ENCODE measurements at places on chromosomes 13 and 19.
A peak's percentile ranks its signal among the peaks of the same experiment; 100 is the strongest.

- no peak for DNase-seq
Observed at GRCh38 chr13:28257305-28257704, 119.0 kb downstream of the PAN3 start.

GRCh38 chr19:5192568-5192967, 148.0 kb downstream of the PTPRS start:
- DNase-seq, result no peak

DNA sequence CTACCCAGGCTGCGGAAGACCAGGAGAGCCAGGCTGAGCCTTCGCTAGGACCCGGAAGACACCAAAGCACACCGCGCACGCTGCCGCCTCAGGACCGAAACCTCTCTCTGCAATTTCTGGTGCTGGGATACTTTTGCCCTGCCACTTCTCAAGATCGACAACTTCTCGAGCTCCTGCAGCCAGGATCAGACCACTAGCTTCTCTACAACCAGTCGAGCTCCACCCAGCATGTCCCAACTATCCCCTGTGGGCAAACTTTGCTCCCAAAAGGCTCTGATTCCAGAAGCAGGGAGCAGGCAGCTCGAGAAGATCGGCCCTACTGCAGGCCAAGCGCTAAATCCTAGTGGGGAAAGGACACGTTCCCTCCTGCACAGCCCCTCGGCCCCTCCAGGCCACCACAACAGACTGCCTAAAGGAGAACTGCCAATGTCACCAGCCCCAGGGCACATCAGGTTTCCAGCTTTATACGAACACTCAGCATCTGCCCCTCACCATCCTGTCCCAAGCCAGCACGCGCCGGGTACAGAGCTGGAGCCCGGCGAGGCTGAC, 979 bp downstream of the AKAP8 start:
- peak; percentile 38 for DNase-seq

DNA sequence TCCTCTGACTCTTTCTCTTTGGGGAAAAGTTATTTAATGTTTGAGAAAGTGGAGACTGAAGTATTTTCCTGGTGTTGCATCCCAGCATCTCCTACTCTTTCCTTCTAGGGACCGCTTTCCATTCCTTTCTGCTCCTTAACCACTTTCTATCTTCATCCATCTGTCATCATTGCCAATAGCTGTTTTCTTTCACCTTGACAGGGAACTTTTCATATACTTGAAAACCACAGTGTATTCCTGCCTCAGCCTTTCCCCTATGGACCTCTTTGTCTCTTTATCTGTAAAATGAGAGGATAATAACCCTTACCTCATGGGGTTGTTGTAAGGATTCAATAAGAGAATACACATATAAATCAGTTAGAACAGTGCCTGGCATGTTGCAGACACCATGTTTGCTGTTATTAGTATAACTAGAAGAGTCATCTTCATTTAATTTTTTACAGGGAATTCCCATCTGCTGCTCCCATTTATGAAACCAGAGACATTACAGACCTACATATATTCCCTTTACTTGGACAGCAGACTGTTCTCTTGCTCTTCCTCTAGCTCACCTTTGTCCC, 31.8 kb downstream of the LCP1 start:
- DNase-seq, result no peak

DNA sequence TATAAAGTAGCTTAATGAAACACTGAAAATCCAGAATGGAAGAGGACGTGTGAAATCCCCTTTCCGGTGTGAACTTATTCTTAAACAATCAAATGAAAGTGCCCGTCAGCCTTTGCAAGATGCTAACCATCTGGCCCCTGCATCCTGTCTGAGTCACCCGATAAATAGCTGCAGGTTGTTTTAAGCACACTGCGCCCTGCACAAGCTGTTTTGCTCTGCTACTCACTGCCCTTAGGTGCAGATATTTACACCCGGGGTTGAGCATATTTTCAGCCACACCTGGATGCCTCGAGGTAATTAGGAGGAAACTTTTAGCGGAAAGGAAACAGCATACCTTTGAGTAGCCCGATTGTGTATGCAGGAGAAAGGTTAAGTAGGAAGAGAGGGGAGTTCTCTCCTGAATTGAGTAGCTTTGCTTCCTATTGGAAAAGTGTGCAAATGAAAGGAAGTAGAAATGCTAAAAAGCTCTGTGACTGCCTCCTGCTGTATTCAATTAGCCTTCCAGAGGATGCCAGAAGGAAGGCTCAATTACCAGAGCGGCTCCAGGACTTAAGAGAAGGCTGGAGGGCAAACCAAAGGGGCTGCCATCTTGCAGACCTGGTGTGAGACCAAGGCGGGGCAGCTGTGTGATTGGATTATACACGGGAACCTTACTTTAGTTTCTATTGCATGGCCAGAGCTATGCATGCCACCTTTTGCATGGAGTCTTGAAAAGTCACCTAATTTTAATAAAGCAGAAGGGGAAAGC, 42.5 kb downstream of the IRS2 start:
- DNase-seq, result no peak

GRCh38 chr13:78598116-78598781, 5.1 kb downstream of the POU4F1 start:
- DNase-seq, result no peak

DNA sequence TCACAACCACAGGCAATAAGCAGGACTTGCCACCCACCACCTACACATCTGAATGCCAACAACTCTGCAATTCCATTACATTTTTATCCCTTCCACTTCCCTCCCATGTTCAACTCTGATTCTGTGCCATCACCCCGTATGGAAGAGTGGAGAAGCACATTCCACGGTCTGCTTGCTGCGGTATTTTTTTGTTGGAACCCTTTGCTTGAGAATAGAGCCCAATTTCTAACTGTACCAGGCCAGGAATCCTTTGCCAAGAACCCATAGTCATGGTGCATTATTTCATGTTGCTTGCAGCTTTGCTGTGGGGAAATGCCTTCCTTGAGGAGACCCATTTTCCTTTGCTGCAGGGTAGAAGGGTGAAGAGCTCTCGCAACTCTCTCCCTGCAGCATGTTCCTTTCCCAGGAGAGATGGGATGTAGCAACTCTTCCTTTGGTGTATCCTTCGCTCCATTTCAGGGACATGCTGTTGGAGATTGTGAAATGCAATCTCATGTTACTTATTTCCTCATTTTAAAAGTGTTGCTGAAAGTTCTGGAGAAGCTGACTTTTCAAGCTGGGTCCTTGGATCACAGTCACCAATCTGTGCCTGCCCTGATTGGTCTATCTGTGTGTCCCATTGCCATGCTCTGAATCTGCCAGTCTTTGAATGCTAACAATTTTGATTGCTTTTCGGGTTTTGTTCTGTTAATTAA, 69.8 kb upstream of the STARD13 start:
- no peak for DNase-seq

DNA sequence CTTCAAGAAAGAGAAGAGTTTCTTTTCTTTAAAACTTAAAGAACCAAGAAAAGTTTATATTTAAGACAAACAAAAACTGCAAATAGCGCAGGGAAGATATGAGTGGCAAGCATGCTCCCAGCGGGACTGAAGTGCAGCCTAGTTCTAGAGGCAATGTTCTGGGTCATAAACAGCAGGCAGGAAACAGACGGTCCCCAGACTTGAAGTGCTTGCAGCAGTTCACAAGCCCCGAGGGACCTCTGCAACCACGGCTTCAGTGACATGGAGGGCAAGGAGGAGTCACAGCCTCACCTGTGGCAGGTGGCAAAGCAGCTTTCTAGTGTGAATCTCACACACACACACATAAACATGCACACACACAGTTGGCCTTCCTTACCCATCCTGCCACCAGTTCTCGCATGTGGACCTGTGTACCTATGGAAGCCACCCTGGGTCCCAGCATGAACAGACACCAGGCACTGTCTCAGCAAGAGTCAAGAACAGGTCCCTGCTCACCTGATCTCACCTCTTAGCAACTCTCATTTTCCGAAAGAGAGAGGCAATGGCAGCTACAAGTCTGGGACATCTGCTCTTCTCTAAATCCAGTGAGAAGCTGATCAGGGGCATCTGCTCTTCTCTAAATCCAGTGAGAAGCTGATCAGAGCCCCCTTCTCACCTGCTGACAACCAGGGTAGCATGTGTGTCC, 162.0 kb downstream of the EFNB2 start:
- DNase-seq, result no peak

DNA sequence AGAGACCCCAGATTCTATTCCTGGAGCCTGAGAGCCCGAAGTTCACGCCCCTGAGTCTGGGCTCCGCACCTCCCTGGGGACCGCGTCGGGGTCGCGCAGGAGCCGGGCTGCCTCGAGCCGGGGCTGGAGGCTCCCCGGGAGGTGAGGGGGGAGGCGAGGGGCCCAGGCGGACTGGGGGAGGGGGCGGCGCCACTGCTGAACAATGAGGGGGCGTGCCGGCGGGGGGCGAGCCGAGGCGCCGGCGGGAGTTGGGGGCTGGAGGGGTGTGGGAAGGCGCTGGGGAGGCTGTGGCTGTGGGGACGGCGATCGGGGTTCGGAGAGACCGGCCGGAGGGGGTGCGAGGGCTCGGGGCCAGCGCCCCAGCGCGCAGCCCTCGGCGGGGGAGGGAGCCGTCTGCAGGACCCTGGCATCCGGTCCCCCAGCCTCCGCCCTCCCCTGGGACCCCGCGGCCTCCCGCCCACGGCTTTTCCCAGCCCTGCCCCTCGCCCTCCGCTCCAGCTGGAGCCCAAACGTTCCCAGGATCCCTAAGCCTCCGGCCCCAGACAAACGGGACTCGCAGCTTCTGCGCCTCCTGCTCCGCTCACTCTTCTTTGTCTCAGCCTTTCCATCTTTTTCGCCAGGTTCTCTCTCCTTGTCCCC, 922 bp downstream of the PLEKHG2 start:
- DNase-seq, result no peak

DNA sequence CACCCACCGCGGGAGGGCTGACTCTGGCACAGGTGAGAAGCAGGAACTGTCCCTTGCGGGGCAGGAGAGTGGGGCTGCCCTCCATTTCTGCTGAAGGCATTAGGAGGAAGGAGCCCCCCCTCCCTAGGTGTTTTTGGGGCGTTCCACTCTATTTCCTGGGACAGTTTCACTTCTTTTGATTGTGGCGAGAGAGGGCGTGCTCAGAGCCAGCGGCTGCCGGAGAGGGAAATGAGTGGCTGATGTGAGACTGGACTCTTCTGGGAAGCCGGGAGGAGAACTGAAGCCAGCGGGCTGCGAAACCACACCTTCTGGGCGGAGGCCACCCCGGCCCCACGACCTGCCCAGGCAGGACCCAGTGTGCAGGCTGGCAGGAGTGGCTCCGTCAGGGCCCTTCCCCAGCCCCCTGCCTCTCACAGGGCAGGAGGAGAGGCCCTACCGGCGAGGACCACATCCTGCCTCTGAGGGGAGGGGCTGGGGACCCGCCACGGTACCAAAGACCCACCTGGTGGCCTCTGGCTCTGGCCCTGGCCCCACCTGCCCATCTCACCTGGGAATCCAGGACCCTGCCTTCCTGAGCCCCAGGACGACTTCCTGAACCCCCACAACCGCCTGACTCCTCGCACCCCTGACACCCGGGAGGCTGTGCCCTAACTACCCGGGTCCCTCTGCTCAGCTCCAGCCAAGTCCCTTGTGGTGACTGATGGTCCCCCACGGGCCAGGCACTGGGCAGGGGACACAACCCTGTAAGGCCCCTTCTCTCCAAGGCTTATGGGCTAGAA, 25.9 kb downstream of the MPND start:
- DNase-seq, result peak; percentile 71

GRCh38 chr13:71772361-71772760, 94.6 kb downstream of the DACH1 start:
- no peak for DNase-seq

- no peak for DNase-seq
Observed at GRCh38 chr13:95349267-95349666, 48.0 kb upstream of the ABCC4 start.

GRCh38 chr19:18234194-18234593, 8.0 kb upstream of the PDE4C start:
- no peak for DNase-seq

DNA sequence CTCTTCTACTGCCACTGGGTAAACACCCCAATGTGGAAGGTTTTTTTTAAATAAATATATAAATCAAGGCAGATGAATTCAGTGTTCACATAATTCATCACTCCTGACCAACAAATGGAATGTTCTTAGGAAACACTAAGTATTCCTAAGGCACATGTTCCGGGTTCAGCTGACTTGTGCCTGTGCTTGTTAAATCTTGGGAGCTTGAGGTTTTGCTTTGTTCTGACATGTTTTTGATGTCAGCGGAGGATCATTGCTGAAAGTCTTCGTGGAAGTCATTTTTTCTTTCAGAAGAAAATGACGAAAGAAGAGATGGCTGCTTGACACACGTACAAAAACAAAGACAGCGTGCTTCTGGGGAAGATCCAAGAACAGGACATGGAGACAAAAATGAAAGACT, 185.8 kb downstream of the MZT1 start:
- no peak for DNase-seq

DNA sequence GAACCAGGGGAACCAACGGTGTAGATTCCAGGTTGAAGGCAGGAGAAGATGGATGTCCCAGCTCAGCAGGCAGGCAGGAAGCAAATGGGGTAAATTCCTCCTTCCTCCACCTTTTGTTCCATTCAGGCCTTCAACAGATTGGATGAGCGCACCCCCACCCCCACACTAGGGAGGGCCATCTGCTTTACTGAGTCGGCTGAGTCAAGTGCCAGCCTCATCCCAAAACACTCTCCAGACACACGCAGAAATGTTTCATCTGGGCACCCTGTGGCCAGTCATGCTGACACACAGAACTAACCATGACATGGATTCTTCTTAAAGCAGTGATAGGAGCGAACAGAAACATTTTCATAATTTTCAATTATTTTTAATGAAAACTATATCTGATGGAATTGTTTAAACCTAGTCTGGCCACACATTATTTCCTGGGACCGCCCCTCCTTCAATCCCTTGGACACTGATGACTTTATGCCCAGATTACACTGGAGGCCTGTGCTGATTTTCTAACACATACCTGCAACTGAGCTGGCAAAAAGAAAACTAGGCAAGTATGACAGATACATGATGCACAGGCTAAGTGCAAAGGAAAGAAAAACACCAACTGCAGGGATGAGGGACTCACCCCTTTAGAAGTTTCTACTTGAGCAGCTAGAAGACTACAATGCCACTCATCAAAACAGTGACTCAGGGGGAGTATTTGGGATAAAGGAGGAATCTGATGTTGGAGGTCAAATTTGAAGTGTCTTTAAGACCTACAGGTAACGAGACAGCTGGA, 154.2 kb downstream of the TNFRSF19 start:
- DNase-seq, result no peak

GRCh38 chr13:88745011-88745410, 1073.8 kb downstream of the SLITRK5 start:
- no peak for DNase-seq

DNA sequence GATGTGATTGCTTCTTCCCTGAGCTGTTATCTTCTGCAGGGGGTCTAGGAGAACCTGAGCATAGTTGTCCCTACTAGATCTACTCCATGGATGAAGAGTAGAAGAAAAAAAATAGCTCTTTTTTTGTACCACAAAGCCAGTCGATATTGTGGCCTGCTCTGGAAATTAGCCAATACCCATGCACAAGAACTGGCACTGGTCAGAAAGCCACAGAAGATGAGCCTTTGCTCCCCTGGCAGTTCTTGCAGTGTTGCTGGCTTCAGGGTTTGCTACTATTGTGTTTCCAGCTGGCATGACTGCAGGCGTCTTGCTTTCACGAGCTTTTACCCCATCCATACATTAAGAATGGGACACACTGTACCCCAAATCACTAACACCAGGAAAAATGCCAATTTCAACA, 547.7 kb upstream of the KLF12 start:
- no peak for DNase-seq
